ELR (cell line): ENCODE measurements at places on chromosomes 7 and 10.

- DNase-seq, result no peak
Observed at GRCh38 chr10:115964827-115965226, 308.2 kb downstream of the GFRA1 start.

DNA sequence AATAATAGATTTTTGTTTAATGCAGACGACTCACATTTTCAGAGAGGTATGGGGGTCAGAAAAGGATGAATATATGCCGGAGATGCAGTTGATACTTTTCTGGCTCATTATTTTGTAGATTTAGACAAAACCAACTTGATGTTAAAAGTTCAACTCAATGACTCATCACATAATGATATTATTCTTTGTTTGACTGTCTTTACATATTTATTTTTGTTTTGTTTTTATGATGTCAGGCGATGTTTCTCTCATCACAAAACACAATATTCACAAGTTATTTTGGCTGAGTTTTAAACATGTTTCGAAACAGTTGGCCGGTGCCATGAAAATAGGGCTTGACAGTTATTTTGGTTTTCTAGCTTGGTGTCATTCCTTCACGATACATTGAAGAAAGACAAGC lies 1.3 kb downstream of the GJD4 start:
- peak; percentile 8 for DNase-seq

DNA sequence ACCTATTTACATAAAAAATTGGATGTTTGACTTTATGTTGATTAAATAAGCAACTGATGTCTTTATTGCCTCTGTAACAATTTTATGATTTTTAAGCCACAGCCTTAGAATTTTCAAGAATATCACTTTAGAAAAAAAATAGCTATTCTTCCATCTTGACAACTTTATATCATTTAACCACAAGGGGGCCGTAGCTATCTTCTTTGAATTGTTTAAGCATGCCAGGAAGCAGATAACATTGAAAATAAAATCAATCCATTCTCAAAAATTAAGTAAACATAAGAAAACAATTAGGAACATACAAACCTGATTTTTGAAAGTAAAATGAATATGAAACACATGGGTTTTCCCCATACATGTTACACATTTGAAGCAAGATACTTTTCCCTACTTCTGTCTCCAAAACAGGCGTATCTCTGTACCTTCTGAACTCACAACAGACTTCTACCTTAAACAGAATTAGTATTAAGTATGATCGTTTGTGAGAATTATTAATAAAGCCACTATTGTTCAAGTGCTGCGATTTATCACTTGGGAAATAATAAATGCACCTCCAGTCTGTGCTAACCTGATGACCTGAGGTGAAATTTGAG lies 209.0 kb downstream of the CACNA2D1 start:
- DNase-seq, result peak; percentile 67

- DNase-seq, result no peak
Observed at GRCh38 chr7:2502647-2502966, 17.0 kb upstream of the LFNG start.

GRCh38 chr10:5545011-5545410 lies 20.2 kb downstream of the CALML3 start:
- DNase-seq, result no peak

GRCh38 chr7:1678571-1679325 lies 8.7 kb downstream of the ELFN1 start:
- no peak for DNase-seq

GRCh38 chr7:133003052-133003910 lies 78.6 kb downstream of the CHCHD3 start:
- no peak for DNase-seq

DNA sequence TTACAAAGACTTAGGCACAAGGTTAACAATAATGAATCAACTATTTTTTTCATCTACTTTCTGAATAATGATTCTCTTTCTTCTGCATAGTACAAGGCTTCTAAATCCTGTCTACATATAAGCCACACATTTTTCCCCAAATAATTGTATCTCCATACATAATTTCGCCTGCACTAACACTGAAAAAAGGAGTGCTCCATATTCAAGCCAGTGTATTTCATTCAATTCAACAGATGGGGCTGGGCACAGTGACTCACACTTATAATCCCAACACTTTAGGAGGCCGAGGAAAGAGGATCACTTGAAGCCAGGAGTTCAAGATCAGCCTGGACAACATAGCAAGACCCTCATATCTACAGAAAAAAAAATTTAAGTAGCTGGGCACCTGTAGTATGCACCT lies 86.0 kb upstream of the ZNF800 start:
- DNase-seq, result no peak
